H9 (cell line): ENCODE measurements at places on chromosomes 11 and 22.

DNA sequence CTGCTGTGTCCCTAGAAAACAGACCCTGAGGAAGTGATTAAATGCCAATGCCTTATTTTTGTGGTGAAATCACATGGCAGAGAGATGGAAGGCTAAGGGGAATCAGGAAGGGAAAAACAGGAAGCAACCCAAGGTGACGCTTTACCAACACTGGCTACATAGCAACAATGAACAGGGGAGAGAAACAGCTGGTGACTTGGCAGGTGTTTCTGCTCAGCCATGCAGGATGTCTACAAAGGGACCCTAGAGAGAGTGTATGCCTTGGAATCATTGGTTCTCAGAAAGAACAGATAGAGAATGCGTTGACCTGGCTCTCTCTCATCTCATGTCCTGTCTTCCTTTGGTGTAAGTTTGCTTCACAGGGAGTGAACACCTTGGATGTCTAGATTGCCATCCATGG lies 911.9 kb downstream of the OPCML start:
- no peak for DNase-seq

- DNase-seq: no peak
These were observed 1496.5 kb downstream of the FAM181B start for GRCh38 chr11:81237139-81237538.

- no peak for DNase-seq
These were observed 39.4 kb downstream of the GNB1L start for GRCh38 chr22:19815093-19815822.

DNA sequence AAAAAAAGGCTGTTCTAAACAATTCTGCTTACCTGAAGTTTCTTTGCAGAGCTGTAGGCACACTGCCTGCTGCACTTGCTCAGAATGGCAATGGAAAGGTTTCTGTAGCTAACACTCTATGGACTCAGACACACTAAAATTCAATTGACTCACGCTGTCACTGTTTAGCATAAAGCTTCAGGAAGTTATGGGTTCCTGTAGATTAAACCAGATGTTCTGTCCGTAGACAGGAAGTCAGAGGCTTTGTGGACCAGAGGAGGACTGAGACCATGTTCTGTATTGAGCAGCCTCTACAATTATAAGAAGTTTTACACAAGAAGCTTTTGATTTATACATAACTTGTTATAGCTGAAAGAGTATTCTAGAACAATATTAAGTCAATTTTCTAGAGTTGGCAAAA lies 70.4 kb downstream of the GLYATL1 start:
- no peak for DNase-seq

- no peak for DNase-seq
These were observed 4.0 kb downstream of the TAF10 start for GRCh38 chr11:6608011-6608410.

GRCh38 chr22:23385678-23386631 lies 194.1 kb downstream of the IGLL1 start:
- peak; percentile 90 for DNase-seq

GRCh38 chr11:8345179-8345578 lies 81.5 kb upstream of the LMO1 start:
- no peak for DNase-seq

DNA sequence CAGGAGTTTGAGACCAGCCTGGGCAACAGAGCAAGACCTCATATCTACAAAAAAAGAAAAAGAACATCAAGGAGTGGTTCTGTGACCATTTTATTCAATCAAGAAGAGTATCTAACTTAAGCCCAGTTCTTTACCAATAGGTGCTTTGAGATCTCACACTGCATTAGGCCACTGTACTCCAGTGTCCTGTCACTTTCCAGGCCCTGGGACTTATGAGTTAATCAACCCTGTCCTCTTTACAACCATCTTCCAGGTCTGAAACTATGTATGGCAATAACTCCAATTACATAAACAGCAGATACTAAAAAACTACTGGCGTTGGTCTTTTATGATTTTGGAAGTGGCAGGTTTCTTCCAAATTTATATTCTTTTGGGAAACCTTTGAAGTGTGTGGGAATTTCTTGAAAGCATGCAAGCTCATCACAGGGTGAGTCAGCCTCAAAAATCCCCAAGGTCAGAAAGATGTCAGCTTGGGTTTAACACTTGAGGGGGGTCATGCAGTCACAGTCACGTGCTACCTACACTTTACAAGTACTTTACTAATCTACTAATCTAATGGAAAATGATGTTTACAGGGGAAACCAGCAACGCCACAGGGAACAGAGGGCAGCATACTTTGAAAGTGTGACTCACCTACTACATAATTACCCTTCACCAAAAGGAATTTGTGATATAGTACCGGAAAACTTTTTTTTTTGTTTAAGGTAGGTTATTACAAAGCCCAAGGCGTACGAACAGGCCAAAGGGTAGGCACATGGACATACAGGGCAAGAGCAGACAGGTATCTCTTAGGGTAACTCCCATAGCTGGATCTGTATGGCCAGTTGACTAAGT lies 15.6 kb downstream of the PISD start:
- no peak for DNase-seq

GRCh38 chr22:19965771-19966709 lies 24.4 kb upstream of the TXNRD2 start:
- peak; percentile 59 for DNase-seq

GRCh38 chr11:86069408-86070101 lies 671 bp upstream of the PICALM start:
- DNase-seq: peak; percentile 56

DNA sequence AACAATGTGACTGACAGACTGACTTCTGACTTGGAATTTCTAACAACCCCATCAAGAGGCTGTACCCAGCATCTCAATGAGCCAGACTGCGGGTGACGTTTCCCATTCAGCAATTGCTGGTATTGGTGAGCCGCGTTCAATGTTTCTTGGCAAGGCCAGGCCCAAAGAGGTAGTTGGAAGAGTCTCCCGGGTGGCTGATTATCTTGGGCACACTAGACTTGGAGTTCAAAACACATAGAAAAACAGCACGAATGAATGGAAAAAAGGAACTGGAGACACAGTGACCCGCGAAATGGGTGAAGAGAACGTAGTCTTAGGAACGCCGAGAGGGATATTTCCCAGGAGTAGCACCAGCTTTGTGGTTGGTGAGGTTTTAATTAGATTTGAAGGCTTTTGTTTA lies 115.7 kb downstream of the RPS6KA4 start:
- no peak for DNase-seq

DNA sequence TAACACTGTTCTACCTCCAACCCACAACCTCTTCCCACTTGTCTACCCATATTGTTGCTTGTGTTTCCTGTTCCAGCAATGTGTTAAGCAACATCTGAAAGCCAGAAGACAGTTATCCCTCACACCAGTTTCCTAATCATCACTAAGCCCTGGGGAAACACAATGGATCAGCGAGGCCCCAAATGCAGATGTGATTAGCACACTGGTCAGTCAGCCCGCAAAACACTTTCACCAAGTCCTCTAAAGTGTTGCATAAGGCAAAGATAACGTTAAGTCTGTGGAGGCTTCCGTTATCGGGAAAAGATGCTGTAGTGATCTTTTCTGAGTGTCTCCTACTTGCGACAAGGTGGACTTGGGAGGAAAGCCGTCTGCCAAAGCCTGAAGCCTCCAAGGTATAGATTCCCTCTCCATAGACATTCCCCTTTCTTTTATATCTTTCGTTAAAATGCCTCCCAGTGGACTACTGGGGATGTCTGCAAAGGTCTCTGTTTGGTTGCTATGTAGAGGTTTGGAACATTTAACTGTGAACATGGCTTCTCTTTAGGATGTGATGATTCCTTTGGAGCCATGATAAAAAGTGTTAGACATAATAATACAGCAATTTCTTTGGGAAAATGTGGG lies at the start of gene MS4A3:
TSS of gene MS4A3 (plus strand) at position 317 of the 621 bp plus-strand sequence. CDS start 4,496 bp downstream, outside the sequence.
- DNase-seq: no peak

DNA sequence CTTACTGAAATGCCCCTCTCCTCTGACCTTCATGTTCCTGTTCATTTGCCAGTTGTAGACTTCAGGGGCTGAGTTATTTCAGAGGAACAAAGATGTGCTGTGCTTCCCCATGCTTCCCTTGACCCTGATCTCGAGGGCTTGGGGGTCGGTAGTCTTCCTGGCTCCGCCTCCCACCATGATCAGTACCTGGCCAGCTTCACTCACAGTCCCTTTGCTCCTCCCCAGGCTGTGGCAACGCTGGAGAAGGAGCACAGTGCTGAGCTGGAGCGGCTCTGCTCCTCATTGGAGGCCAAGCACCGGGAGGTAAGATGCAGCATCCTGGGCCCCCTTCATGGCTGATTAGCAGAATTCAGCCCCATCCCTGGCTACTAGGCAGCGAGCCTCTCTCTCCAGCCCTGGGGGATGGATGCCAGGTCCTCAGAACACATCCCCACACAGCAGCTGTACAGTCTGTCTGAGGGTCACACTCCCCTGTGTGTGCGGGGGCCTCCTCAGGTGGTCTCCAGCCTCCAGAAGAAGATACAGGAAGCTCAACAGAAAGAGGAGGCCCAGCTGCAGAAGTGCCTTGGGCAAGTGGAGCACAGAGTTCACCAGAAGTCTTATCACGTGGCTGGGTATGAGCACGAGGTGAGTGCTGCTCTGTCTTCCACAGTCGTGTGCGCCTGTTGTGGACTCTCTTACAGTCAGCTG lies 64.5 kb downstream of the CEP164 start:
- DNase-seq: no peak

DNA sequence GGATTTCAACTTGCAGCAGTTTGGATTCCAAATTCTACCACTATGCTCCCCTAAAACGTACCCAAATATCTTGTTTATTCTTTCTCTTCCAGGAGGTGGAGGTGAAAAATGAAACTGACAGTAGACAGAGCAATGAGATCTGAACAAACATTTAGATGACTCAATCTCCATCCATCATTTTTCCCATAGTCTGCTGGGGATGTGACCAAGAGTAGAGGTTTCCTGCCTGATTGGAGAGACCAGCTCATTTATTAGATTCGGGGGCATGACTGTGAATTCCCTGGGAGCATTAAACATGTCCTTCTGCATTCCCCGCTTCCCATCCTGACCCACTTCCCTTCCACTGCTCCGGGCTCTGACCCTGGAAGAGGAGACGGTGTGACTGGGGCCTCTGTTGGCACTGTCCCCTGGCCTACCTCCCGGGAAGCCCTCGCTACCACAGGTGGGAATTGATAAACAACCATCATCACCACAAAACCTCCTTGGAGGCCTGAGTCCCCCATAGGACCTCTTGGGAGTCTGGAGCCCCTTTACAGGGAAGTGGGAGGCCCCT lies 20.3 kb downstream of the DKK3 start:
- peak; percentile 20 for DNase-seq

DNA sequence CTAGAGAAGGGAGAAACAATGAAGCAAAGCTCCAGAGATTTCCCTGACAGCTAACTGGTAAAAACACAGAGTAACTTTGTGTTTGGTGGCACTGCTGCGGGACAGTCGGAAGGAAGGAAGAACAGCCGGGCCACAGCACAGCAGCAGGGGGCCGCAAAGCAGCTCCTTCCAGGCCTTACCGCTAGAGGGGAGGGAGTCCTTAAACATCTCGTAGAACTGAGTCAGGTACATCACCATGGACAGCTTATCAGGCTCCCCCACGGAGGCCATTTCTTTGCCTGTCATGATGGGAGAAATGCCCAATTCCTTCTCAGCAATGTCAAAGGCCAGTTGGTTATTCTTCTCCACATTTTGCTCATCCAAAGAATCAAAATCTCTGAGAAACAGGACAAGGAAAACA lies 114.6 kb upstream of the BID start:
- peak; percentile 63 for DNase-seq

GRCh38 chr11:112732031-112732430 lies 229.2 kb upstream of the NCAM1 start:
- no peak for DNase-seq

GRCh38 chr11:125111001-125111342 lies 454 bp downstream of the TMEM218 start:
- no peak for DNase-seq

DNA sequence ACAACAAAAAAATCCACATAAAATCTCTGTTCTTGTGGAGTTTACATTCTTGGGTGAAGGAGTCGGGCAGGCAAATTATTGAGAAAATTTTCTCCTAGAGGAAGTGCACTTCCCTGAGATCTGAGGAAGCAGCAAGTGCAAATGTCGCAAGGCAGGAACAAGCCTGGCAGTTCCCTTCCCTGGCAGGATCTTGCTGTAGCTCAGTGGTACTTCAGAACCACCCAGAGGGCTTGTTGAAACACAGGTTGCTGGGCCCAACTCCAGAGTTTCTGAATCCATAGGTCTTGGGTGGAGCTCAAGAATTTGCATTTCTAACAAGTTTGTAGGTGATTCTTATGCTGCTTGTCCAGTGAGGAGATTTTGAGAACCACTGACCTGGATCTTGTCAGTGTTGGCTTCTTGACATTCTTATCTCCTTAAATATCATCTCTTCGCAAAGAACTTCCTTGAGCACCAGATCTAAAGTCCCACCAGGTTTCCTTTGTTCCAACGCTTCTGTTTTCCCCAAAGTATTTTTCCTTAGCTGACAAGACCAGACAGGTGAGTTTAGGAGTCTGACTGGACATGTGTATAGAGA lies 9.6 kb downstream of the QSER1 start:
- DNase-seq: no peak

GRCh38 chr22:25139062-25139461 lies 60.6 kb upstream of the CRYBB3 start:
- no peak for DNase-seq

GRCh38 chr11:72969894-72970335 lies 155.7 kb downstream of the ATG16L2 start:
- DNase-seq: no peak

DNA sequence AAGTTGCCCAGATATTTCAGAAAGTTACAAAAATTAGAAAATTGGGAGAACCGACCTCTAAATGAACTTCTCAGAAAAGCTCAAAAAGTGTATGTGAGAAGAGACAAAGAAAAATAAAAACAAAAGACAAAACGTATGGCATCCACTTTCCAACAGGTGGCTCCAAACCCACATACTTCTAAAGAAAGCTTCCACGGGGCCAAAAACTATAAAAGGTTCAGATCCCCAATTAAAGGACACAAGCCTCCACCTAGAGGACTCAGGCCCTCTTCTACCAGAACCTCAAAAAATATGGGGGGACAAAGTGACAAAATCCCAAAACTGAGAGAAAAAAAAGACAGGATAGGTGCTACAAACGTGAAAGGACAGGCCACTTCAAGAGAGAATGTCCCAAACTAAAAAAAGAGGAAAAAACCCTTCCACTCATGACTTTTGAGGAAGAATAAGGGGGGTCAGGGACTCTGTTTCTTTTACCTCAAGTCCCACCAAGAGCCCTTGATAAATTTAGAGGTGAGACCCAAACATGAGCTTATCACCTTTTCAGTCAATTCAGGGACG lies 8.8 kb downstream of the SCGB2A1 start:
- no peak for DNase-seq

DNA sequence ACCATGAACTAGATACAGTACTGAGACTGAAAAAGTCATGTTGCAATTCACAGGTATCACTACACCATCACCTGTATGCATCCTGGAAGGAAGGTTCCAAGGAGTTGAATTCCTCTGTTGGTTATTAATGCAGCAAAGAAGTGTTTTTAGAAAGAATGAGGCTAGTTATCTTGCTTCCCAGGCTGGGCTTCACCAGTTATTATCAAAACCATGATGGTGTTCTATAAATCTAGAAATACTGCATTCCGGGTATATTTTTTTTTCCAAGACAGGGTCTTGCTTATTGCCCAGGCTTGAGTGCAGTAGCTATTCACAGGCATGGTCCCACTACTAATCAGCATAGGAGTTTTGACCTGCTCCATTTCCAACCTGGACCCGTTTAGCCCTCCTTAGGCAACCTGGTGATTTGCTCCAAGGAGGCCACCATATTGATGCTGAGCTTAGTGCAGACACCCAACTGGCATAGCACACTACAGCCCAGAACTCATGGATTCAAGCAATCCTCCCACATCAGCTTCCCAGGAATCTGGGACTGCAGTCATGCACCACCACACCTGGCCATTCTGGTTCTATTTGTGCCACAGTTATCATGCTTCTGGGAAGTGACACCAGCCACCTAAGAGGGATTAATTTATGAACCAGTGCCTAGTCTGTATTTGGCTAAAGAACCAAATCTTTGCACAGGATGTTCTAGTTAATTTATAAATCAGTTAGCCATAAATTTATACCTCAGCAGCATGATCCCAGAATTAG lies 1.6 kb upstream of the MPEG1 start:
- no peak for DNase-seq
